ENCODE measurements at places on chromosomes 3 and 15.

GRCh38 chr15:101305820-101306255 is 10.8 kb upstream of the SNRPA1 start:
- DNase-seq = no peak

- DNase-seq = no peak
Measured at GRCh38 chr3:10508619-10509260, 3.4 kb upstream of the ATP2B2 start.

DNA sequence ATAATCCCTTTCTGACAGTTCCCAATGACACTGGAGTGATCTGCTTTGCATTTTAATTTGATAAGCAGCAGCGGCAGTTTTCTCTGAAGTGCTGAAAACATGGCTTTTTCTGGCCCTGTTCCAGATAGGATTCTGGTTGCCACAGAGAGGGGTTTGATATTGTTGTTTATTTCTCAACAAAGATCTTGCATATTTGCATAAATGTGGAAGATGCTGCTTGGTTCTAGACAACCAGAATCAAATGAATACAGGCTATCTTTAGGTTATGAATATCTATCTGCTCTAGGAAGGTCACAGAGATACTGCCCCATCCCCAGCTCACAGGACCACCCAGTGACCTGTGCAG is 137.1 kb downstream of the ZNF609 start:
- DNase-seq = no peak

- DNase-seq = no peak
Measured at GRCh38 chr15:62483814-62484213, 318.7 kb upstream of the C2CD4B start.

GRCh38 chr3:142857056-142857455 is 31.8 kb downstream of the PCOLCE2 start:
- DNase-seq = no peak

DNA sequence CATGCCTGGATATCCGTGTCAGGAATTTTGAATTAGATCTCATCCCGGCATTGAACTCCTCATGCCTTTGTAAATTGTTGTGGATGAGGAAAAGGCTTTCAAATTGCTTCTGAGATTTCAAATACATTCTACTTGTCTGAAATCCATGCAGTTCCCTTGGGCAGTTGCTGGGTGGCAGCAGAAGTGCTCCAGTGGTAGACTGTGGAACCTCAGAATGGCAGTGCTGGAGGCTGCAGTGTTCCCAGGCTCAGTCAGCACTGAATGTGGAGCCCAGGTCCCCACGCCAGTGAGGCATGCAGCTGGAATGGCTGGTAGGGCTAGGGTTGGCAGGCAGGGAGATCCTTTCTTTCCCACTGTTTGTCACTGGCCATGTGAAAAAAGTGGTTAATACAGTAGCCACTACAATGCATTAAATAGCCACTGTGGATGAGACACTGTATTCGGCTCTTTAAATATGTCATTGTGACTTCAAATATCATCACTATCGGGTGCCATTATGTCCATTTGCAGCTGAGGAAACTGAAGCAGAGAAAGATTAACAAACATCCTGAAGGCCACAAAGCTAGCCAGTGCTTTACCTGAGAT is 98.6 kb downstream of the TPRG1 start:
- DNase-seq = peak; percentile 17

- no peak for DNase-seq
Measured at GRCh38 chr3:185645596-185646381, 59.7 kb downstream of the SENP2 start.

GRCh38 chr3:22862111-22862510 is 341.0 kb upstream of the UBE2E2 start:
- no peak for DNase-seq

- DNase-seq = peak; percentile 39
Measured at GRCh38 chr3:67083277-67083676, 85.2 kb downstream of the KBTBD8 start.

- no peak for DNase-seq
Measured at GRCh38 chr15:88533376-88533775, 13.1 kb downstream of the DET1 start.

- peak; percentile 5 for DNase-seq
Measured at GRCh38 chr3:42936157-42936981, 30.4 kb downstream of the ZNF662 start.

GRCh38 chr3:46541835-46542234 is 24.3 kb downstream of the LRRC2 start:
- DNase-seq = no peak

- no peak for DNase-seq
Measured at GRCh38 chr15:95377258-95377852, 953.1 kb upstream of the NR2F2 start.

DNA sequence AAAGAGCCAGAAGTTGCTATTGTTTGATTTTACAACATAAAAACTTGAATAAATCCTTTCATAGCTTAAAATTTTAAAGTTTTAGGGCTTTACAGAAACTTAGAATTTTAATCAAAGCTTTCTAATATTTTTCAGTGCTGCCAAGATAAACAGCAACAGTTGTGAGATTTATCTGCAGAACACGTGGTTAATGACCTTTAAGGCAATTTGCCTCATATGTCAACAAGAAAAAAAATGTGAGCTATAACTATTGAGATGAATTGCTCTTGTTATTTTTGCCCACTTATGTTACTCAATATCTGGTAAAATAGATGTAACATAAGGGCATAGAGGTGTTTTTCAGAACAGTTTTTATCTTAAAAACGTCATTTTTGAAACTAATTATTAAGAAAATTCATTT is 96.7 kb upstream of the NECTIN3 start:
- DNase-seq = no peak

DNA sequence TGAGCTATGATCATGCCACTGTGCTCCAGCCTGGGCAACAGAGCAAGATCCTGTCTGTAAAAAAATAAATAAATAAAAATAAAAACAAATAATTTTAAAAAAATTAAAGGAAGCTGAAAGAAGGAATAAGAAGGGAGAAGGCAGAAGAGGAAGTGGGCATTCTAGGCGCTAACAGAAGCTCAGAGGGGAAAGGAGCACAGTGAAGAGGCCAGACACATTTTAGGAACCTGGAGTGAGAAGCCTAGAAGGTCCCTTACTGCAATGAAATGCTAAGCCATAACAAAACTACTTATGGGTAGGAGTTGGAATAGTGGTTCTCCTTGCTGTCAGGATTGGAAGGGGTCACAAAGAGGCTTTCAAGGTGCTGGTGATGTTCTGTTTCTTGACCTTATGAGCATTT is 64.0 kb downstream of the ITGB5 start:
- DNase-seq = no peak

- no peak for DNase-seq
Measured at GRCh38 chr3:88912294-88912877, 195.0 kb upstream of the EPHA3 start.

- DNase-seq = no peak
Measured at GRCh38 chr3:138567403-138567802, 26.7 kb downstream of the CEP70 start.

DNA sequence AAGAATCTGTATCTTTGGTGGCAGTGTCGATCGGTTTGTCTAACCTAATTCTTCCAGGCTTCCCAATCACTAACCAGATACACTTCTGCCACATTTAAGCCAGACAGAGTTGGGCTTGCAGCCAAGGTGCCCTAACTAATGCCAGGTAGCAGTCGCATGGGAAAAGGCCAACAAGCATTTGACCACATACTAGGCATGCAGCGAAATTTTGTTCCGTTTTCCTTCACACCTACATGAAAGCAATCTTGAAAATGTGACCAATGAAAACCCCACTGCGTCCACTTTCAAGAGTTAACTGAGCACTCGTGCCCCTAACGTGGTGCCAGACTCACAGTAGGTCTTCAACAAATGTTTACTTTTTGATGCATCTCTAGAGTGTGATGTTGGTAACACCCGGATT is 192.2 kb upstream of the TPM1 start:
- DNase-seq = no peak

DNA sequence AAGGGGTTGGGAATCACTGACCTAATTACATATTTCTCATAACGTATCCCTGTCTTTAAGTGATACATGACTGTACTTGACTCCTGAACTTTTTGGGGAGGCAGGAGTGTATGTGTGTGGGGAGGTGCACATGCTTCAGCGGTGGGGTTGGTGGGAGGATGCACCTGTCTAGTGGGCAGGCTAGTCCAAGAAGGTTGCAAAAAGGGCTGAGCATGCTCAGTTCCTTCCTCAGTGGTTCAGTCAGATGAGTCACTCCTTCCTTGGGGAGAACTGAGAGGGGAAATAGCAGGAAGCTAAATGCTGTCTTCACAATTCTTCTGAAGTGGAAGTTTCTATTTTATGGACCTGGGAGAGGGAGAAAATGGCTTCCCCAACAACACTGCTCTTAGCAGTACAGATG is 24.6 kb upstream of the AP4E1 start:
- DNase-seq = peak; percentile 15

DNA sequence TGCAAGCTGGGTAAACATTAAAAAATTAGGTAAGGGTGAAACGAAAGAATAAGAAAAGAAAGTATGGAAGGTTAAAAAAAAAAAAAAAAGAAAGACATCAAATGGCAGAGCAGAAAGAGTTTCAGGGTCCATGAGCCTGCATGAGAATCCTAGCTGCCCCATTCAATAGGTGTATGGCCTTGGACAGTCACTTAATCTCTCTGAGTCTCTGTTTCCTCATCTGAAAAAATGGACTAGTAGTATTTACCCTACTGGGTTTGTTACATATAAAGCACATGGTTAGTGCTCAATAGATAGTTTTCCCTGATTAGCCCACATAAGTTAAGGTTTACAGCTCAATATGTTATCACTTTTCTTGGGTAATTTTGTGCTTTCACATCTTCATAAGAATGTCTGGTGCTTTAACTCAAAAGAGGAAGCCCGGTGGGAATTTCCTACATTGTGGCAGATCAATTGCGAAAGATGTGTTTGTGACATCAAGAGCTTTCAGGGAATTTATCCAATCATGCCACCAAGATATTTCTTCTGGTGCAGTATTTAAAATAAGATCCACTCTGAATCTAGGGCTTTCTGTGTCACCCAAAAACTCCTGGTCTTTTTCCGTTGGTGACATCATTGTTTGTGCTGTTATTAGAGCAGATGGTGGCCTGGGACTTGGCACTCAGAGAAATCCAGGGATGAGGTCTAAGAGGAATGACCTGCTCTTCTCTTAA is 57.2 kb upstream of the UBE2E1 start:
- peak; percentile 69 for DNase-seq

DNA sequence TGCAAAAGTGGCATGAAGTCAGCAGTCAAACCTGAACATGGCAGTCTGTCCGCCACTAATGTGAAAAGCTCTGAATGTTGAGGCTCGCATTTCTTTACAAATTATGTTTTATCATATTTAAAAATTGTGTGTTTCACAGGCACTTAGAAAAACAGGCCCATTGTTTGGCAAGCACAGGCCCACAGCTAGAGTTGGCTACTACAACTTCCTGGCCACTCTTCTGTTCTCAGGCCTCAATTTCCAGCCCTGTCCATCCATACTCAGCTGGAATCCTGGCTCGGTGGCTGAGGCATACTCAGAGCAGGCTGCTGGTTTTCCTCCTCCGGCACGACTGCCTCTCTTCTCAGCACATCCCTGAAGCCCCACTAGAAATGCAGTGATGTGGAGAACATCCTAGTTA is 44.3 kb downstream of the C2CD4B start:
- no peak for DNase-seq

GRCh38 chr3:172319595-172319994 is 128.7 kb downstream of the GHSR start:
- DNase-seq = no peak

GRCh38 chr3:134312873-134313846 is 61.1 kb downstream of the AMOTL2 start:
- DNase-seq = no peak

DNA sequence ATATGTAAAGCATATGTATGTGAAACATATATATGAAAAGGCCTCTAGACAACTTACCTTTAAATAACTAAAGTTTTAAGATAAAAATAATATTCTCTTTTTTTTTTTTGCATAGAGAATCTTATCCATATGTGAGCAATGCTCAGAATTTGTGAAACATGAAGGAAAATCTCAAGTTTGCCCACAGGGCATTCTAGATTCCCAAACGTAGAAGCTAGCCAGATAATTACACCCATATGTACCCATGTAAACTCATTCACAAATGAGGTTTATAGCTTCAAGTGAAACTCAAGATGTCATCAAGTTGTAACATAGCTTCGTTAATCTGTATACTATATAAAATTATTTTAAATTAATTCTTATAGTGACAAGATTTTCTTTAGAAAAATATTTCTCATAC is 537.3 kb upstream of the NR2F2 start:
- no peak for DNase-seq

DNA sequence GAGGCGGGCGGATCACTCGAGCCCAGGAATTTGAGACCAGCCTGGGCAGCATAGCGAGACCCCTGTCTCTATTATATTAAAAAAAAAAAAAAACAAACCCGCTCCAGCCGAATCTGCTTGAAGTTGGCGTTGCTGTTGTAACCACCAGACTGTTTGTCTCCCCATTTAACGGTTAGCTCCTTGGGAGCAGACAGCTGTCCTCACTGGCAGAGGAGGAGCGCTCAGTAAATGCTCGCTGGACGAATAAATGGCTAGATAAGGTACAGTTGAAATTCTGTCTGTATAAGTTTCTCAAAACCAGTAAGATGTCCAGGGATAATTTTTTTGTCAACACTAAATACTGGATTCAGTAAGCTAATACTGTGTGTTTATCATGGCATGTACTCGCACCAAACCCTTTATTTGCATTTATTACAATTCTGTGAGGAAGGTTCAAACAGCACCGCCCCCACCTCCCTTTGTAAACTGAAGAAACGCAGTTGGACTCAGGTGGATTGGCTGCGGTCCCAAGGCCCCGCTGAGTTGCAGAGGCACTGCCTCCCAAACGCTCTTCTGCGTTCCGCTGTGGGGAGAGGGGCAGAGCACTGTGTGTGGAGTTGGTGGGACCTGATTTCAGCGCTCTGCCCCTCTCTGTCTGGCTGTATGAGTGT is 1.1 kb downstream of the RCCD1 start:
- no peak for DNase-seq

DNA sequence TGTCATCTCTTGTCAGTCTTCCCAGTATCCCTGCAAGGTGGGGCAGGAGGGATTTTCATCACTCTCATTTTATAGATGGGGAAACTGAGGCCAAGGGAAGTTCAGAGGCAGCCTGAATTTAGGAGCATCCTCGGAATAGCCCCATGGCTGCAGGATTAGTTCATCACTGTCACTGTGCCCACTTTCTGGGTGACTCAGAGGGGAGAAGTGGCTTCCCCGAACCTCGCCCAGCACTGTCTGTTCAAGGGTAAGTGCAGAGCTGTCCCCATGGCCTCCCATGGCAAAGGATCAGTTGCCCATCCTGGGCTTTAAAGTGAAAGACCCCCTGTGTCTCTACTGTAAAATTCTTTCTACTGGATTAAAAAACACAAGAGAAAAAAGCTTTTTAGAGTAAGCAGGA is 60.0 kb upstream of the SEC13 start:
- DNase-seq = no peak

DNA sequence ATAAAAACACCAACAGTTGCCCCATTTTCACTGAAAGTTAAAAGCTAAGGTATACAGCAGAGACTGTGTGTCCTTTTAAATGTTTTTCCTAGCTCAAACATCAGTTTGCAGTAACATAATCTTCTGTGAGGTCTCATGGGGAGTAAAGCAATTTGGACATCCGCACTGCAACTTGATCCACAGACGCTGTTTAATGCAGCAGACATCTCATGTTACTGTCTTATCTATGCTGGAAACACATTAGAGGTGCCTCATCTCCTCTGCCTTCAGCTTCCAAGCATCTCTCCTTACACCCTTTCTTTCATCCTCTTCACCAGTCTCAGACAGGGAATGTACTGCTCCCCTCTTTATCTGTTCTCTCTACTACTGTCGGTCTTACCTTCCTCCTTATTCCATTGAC is 53.7 kb upstream of the ATP11B start:
- DNase-seq = no peak

Data from CD4-positive, alpha-beta T cell treated with Interleukin-1 beta for 1 hour (primary cell).